Stimulated activated CD8-positive, alpha-beta memory T cell treated with anti-CD3 and anti-CD28 coated beads, Interleukin-2, amount 100 ng/mL, for 1 hour (primary cell): ENCODE measurements at places on chromosomes 2 and 18.

- DNase-seq: no peak
These were observed 37.0 kb upstream of the NT5DC4 start for GRCh38 chr2:112683550-112684414.

GRCh38 chr2:74922592-74923227, 35.7 kb upstream of the POLE4 start:
- no peak for DNase-seq

GRCh38 chr18:64403784-64404503, 255.1 kb upstream of the LINC00305 start:
- no peak for DNase-seq

DNA sequence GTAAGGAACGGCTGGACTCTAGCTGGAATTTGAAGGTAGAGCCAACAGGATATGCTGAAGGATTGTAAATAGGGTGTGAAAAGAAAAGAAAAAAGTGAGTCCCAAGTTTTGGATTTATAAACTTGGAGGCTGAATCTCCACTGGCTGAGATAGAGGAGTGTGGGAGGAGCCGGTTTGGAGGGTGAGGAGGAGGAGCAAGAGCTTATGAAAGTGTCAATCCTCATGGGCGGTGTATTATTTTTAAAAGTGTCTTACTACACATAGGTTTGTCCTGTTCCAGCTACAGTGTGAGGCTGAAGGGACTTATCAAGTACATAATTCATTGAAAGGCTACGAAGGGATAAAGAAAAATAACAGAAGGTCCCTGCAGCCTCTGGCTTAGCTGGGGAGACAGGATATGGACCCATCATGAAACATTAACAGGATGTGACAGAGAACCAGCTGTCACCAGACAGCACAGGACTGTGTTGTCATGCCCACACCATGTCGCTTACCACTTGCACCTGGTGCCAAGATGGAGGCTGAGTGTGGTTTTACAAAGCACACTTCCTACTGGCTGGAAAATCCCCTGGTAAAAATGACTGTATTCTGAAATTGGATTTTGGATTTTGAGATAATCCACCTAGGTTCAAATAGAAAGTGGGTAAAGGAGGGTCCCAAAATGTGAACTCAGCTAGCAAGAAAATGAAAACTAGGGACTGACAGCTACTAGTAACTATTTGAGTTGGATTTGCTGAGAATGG, 2.5 kb upstream of the MREG start:
- DNase-seq: peak; percentile 10

GRCh38 chr2:211877061-211877460, 661.5 kb downstream of the ERBB4 start:
- no peak for DNase-seq

- no peak for DNase-seq
These were observed 86.5 kb downstream of the CDCA7 start for GRCh38 chr2:173441222-173441621.

DNA sequence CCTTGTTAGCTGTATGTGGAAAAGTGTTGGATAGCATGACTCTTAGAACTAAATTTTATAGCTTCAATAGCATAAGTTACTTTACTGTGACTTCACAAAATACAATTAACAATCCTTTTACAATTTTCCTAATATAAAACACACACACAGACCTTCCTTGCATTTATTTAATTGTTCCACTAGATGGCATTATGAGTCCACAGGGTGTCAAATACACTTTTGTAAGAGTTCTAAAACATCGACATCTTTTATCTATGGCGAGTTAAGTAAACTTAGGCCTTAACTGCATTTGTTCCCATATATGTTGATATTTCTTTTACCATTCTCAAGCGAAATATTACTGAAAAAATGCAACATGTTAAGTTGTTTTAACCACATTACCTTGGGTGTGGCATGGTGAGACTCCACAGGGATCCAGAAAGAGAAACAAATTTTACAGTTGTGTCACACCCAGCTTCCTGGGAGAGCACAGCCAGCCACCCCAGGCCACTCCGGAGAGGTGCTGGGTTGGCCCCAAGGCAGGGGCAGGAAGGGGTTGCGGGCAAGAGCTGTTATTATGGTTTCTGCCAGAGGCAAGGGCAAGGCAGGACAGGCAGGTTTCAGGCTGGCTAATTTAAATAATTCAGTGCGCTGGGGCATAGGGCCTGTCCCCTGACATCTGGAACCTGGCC, 312.4 kb upstream of the MC4R start:
- DNase-seq: no peak

GRCh38 chr2:37706334-37707183, 35.1 kb upstream of the CDC42EP3 start:
- DNase-seq: no peak

GRCh38 chr18:75408554-75409506, 18.7 kb downstream of the SMIM21 start:
- DNase-seq: no peak

DNA sequence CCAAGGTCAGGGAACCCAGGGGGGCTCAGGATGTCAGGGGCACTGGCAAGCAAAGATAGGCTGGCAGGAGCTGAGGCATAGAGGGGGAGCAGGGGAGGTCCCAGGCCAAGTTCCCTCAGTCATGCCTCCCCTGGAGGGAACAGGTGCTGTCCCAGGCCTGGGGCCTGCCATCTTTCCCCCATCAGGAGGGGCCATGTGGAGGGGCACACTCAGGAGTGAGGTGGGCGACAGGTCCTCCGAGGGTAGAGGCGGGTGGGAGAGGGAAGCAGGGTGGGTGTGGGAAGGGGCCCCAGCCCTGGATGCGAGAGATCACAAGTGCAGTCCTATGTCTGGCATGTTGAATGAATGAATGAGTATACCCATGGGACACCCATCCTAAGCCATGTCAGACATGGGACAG, 127.7 kb upstream of the GLI2 start:
- no peak for DNase-seq

DNA sequence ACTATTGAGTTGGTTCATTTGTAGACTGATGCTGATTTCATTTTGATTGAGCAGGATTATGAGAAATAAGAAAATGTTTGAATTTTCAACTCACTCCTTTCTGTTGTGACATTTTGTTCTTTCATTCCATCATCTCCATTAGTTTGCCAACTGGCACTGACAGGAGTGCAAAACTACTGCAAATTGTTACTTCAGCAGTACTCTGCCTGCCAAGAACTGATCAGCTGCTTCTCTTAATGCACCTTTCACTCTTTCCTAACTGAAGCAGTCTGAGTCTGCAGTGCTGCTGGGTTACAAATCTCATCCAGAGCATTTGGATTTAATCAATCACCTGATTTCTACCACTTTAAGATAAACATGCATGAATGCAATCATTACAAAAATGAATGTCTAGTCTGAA, 70.9 kb downstream of the TMEFF2 start:
- no peak for DNase-seq

DNA sequence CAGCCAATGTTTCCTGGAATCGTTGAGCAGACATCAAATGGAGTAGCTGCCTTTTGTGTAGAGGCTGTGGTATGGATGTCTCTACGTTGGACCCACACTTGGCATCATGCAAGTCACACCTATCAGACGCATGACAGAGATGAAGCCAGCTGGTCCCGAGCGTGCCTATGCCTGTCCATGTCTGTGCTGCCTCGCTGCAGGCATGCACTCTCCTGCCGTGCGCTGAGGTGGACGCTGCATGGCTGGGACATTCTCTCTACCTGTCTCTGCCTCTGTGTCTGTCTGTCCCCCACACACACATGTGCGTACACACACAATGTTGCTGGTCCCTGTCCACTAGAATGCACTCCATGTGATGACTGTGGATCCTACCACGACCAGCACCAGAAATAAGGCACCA, 514.2 kb upstream of the MYT1L start:
- DNase-seq: no peak
